ENCODE measurements at places on chromosomes 7 and 10.

DNA sequence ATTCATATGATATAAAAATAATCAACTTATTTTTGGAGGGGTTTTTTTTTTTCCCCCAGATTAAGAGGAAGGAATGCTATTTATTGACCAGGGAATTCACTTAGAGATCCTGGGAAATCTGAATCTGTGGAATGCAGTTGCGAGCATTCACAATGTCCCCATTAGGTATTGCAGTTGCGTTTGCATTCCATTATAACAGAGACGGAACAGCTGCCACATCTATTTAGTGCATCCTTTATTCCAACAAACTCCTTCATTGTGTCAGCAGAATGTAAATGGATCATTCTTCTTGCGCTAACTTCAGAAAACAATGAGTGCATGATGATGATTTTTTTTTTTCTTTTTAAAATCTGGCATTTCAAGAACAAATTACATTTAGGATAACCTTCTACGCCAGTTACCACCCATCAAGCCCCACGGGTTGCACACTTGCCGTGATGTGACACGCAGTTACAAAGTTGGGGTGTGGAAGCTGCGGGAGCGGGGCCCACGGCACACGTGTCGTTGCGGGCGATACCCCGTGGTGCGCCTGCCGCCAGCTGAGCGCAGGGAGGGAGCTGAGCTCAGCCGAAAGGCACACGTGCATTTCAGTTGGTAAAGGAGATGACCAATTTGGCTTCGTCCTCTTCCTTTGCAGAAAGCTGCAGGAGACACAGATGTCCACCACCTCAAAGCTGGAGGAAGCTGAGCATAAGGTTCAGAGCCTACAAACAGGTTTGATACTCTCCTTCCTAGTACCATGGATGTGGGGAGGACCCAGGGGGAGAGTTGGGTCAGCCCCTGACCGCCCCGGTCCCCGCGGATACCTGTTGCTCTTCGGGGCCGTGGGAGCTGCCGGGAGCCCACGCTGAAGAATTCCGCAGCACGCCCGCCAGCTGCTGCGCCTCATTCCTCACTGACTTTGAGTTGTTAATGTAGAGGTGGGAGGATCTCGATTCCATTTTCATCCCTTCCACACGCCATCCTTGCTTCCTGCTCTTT is 175.3 kb upstream of the SH2B2 start:
- DNase-seq = no peak

DNA sequence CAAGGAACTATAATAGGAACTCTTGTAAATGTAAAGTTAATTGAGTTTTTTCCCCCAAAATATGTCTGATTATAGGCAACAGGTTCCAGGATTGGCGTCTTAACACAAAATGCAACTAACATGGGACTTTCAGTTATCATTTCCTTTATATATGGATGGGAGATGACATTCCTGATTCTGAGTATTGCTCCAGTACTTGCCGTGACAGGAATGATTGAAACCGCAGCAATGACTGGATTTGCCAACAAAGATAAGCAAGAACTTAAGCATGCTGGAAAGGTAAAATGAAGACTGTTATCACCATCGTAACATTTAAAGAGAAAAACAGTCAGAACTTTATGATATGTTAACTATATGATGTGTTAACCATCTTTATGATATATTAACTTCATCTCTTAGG is 63.7 kb downstream of the SP8 start:
- DNase-seq = no peak

- DNase-seq = no peak
Measured at GRCh38 chr10:113124724-113125123, 174.7 kb downstream of the TCF7L2 start.

DNA sequence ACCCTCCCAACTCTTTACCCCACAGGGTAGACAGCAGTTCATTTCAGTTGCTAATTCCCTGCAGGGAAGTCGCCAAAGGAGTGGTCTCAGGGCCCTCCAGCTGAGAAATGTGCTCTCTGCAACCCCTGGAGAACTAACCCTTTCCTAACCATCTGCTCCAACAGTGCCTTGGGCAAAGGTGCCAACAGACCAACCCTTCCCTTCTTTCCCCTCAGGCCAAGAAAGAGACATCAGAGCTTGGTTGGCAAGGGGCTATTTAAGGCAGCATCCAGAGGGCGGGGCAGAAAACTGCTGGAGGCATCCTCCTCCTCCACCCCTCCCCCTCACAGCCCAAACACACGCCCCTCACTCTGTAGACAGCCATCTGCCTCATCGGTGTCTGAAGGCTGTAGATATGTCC is 1.7 kb downstream of the SORBS1 start:
- no peak for DNase-seq

DNA sequence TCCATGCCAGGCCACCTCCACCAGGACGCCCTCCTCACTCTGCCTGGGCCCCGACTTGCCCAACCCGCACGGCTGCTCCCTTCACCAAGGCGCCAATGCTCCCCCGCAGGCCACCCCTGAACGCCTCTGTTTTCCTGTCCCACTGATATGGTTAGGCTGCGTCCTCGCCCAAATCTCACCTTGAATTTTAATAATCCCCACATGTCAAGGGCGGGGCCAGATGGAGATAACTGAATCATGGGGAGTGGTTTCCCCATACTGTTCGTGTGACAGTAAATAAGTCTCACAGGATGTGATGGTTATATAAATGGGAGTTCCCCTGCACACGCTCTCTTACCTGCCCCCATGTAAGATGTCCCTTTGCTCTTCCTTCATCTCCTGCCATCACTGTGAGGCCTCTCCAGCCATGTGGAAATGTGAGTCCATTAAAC is 29.8 kb downstream of the RSU1 start:
- DNase-seq = no peak

GRCh38 chr7:114413761-114414155 is 857 bp upstream of the FOXP2 start:
- DNase-seq = no peak

- DNase-seq = no peak
Measured at GRCh38 chr10:96664563-96664962, 55.8 kb downstream of the PIK3AP1 start.

DNA sequence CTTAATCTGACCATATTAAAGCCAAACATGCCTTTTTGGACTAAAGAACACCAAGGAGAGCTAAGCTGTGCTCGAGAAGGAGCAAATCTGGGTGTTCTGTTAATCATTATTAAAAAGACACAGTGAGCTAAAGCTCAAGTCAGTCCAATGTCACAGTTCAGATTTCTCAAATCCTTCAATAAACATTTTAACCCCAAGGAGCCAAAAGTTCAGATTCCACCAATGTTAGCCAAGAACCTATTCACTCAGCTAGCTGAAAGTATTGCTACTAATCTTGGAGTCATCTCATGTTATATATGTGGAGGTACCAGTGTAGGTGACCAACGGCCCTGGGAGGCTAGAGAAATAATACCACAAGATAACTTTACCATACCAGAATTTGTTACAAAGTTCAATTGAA is 14.5 kb upstream of the ZNF33B start:
- DNase-seq = no peak

DNA sequence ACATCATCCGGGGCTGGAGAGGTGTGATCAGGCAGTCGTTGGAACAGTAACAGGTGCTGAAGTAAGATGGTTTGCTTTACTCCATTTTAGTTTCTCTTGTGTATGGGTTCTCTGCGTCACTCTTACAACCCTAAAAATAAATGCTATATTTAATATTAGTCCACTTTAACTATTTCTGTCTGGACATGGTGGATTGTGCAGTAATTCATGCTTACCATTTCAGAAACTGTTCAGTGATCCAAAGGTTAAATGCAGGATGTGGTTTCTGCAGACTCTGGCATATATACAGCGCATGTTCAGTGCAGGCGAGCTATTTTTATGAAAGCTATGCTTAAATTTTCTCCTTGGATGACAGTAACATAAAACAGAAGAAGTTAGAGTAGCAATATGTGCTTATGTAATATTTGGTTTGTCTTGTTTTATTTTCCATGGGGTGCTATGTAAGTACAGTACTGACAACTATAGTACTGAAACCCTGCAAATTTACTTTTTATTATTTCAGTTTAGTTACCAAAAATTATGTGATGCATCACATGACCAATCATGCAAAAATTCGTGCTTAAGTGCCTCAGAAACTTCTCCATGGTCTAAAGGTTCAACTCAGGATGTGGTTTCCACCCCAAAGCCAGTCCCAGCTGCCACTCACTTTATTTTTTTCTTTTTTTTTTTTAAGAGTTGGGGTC is 46.6 kb upstream of the GRID1 start:
- no peak for DNase-seq

DNA sequence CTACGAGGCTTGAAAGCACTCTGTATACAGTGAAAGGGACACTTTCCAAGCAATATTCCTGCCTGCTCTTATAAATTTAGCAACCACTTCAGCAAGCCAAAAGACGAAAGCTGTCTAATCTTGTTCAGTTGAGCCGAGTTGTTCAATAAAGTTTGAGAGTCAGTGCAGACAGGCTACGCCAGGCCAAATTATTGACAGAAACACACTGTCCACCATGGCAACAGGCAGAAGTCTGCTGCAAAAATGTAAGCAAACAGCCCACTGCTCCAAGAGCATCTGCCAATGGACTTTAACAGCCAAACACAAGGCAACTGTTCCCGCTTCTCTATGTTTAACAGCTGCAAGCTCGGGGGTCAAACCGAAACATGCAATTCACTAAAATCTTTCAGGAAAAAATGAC is 85.7 kb downstream of the GLI3 start:
- peak; percentile 22 for DNase-seq

DNA sequence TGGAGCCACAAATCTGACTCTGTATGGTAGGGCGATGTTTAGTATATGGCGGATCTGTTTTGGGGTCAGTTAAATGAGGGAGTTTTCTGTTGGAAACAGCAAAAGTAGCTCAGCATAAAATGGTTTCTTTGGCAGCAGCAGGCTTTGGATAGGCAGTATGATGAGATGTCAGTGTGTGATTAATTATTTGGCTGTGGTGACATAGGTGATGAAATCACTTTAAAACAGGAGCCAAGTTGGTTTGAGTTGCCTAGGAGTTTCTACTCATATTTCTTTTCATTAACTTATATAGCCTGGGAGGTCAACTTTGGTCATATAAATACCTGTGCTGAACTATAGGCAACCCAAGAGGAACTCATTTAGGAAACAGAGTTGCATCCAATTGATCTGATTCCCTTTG is 291.2 kb downstream of the LRMDA start:
- DNase-seq = no peak

- DNase-seq = peak; percentile 14
Measured at GRCh38 chr7:13989949-13990305, 461 bp upstream of the ETV1 start.

DNA sequence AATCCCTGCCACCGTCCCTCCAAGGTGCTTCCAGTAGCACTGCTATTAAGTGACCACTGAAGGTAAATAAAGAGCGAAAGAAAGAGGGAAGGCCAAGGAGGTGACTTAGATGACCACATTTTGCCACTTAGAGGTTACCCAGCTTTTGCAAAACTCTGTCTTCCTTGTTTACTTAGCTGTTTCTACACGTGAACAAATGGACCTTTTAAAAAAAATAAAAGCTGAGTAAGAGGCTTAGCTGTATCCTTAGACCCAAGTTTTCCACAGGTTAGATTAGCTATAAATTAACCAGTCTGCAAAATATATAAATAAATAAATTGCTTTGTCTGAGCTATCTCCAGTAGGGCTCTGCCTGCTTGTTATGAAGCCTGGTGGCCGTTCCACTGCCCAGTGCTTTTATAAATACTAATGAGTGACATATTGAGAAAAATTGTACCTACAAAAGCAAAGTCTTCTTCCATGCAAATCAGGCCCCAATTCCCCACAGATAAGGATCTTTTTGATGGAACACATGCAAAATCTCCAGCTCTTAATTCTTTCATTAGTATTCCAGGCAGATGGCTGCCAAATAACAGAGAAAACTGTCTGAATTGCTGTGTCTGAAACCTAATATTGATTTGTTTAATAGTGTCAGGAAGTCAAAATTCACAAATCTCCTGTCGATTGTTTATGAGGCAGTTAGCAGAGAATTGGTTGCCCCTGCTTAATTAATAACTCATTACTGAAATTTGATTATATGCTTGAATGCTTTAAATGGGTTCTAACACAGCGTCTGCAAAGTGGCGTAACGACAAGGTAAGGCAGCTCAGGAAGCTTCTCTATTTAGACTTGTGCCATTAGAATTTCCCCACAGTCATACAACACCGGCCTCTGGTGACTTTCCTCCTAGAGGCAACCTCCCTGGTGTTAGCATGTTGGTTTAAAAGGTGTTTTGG is 176.7 kb downstream of the EMX2 start:
- no peak for DNase-seq

GRCh38 chr7:124263232-124263827 is 230.5 kb upstream of the TMEM229A start:
- DNase-seq = no peak

DNA sequence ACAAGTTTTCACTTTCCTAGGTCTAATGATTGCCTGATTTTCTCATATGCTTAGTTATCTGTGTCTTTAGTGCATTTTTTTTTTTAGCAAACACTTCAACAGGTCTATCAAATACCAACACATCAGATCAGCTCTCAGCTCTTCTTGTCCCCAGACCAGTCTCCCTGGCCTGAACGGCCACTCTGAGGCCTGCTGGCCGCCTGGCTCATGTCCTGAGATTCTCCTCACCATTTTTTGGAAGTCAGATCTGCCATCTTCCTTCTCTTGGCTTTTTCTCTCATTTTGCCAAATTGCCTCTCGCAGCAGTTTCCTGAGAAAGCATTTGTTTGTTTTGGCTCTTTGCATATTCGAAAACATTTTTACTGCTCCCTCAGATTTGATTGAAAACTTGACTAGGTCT is 29.3 kb downstream of the PPP2R2D start:
- DNase-seq = no peak

DNA sequence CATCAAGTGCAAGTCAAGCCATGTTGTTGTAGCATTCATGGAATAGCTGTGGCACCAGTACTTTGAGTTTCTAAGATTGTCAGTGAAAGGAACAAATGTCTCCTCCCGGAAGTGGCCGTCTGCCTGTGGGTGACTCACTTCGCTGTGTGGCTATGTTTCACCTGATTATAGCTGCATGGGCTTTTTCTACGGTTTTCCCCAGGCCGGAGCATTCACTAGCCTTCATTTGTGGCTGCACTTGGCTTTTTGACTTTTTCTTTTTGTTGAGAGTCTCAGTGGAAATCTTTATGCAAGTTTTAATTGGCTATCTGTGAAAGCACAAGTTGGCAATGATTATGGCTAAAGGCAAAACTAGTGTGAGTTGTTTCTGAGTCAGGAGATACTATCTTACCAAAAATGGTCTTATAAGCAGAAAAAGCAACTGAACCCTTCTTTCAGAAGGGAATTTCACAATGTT is 35.0 kb downstream of the SRI start:
- no peak for DNase-seq

- no peak for DNase-seq
Measured at GRCh38 chr7:101378751-101379174, 16.1 kb downstream of the COL26A1 start.

GRCh38 chr10:42475168-42476098 is 162.9 kb downstream of the ZNF33B start:
- DNase-seq = peak; percentile 22

DNA sequence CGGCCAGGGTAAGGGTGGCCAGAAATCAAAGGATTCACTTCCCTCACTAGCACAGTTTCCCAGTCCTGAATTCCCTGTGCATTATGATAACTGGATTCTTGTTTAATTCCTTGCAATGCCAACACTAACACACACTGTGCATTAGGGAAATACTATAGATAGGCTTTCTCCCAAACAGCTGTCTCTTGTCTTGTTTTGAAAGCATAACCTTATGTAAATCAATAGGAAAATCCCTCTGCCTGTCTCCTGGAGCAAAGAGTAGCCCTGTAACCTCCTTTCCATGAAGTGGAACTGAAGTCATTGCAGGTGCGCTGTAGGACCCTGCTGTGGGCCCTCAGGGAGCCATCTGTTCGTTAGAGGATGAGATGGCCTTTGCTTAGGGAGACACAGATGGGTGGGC is 82.8 kb upstream of the FAM171A1 start:
- DNase-seq = no peak
